ENCODE measurements at places on chromosomes 13 and 19. TPM values are rescaled to one million over a fixed set of nuclear protein-coding genes. Genes with fewer than 3 reads are reported as not detected.

The NDUFA7 gene
- 67.1 TPM for total RNA-seq

The ZNF439 gene
- total RNA-seq: 3.3 TPM

The NLRP8 gene
- not detected for total RNA-seq

The CCDC97 gene
- total RNA-seq: 43.4 TPM

The ZNF805 gene
- 10.0 TPM for total RNA-seq

The ZNF358 gene
- total RNA-seq: 5.5 TPM

The LSM14A gene
- total RNA-seq: 120 TPM

The BCKDHA gene
- total RNA-seq: 17.9 TPM

The SELENOV gene
- not detected for total RNA-seq

The CTXN1 gene
- not detected for total RNA-seq

The CCDC8 gene
- total RNA-seq: not detected

The TYROBP gene
- 0.58 TPM for total RNA-seq

The CILP2 gene
- 0.08 TPM for total RNA-seq

The LAIR2 gene
- total RNA-seq: 3.8 TPM

The FFAR2 gene
- total RNA-seq: not detected

The ZFP82 gene
- total RNA-seq: 3.9 TPM

The ATP8B3 gene
- total RNA-seq: 23.3 TPM

The TMIGD2 gene
- 4.0 TPM for total RNA-seq

The ICAM4 gene
- total RNA-seq: 2.0 TPM

The MUC16 gene
- total RNA-seq: under 0.01 TPM

The LRCH1 gene
- total RNA-seq: 17.1 TPM

The FBXL12 gene
- 18.3 TPM for total RNA-seq

The IL12RB1 gene
- total RNA-seq: 70.6 TPM

The RPL21 gene
- 742 TPM for total RNA-seq

The MEDAG gene
- 0.08 TPM for total RNA-seq

The SHISA7 gene
- total RNA-seq: not detected

The CYP4F22 gene
- total RNA-seq: 1.4 TPM

The FXYD7 gene
- 8.3 TPM for total RNA-seq

The ZC3H4 gene
- 98.3 TPM for total RNA-seq

The CEACAM16 gene
- not detected for total RNA-seq

The CCDC169 gene
- total RNA-seq: 0.13 TPM

The USHBP1 gene
- 0.45 TPM for total RNA-seq

The SULT2B1 gene
- not detected for total RNA-seq

The ADGRE1 gene
- total RNA-seq: 1.8 TPM

The SHFL gene
- total RNA-seq: 108 TPM

The KLK12 gene
- not detected for total RNA-seq

The VAV1 gene
- 107 TPM for total RNA-seq

The GNA15 gene
- total RNA-seq: 140 TPM

The KEAP1 gene
- total RNA-seq: 97.1 TPM

The C3 gene
- 0.60 TPM for total RNA-seq

The PRSS57 gene
- total RNA-seq: not detected

The CACNG7 gene
- total RNA-seq: not detected

The IL11 gene
- total RNA-seq: 0.48 TPM

The FCER2 gene
- 0.95 TPM for total RNA-seq

The LHB gene
- total RNA-seq: 0.63 TPM

The C19orf85 gene
- total RNA-seq: not detected
